ENCODE measurements at places on chromosomes 7 and 10.
A peak's percentile ranks its signal among the peaks of the same experiment; 100 is the strongest.

- no peak for DNase-seq
These were observed 80.4 kb downstream of the PPP1R3C start for GRCh38 chr10:91552274-91553095.

DNA sequence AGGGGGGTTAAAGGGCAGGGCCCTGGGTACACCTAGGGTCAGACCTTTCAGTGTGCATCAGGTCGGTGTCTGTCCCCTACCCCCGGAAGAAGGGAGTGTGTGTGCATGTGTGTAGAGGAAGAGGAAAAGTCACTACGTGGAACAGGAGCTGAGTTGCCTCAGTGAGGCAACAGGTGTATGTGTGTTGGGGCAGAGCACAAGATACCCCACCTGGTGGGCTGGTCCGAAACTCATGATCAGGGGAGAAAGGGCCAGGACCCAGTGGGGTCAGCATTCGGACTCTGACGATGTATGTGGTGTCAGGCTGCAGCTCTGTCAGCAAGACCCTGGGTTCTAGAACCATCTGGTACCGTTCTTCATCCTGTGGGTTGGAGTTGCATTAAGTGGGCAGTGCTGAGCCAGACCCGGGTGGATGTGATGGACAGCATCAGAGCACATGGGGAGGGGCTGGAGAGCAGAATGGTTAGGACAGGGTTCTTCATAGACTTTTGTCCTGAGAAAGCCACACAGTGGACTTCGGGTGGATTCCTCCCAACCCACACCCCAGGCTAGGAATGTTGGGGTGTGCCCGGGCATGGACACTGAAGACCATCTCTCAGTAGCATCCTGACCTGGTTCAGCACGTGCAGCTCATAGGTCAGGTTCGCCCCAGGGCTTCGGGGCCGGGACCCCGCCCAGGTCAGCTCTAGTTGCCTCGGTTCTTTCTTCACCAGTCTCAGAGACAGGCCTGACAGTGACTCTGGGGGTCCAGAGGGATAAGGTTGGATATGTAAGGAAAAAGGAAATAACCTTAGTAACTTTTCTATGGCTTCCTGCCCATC, 10.7 kb downstream of the EPHA1 start:
- no peak for DNase-seq

- DNase-seq = no peak
These were observed 51.1 kb upstream of the AHR start for GRCh38 chr7:17247357-17247756.

DNA sequence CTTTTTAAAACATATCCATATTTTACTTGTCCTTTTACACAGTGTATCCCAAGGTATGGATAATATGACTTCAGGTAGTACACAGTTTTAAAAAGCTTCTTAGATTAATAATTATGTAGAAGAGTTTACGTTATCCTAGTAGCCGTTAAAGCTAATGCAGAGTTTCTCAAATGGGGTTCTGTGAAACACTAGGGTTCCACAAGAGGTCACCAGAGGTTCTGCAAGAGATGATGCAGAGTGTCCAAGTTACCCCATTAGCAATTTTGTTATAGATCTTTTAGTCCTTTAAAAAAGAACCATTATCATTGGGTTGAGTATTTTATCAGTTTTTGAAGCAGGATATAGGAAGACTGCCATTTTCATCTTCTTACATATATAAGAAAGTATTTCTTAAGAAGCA, 298.9 kb upstream of the HPS1 start:
- DNase-seq = peak; percentile 45

GRCh38 chr10:59655309-59655708, 54.3 kb downstream of the SLC16A9 start:
- no peak for DNase-seq

- peak; percentile 29 for DNase-seq
These were observed 9.4 kb downstream of the LIMK1 start for GRCh38 chr7:74092964-74093471.

DNA sequence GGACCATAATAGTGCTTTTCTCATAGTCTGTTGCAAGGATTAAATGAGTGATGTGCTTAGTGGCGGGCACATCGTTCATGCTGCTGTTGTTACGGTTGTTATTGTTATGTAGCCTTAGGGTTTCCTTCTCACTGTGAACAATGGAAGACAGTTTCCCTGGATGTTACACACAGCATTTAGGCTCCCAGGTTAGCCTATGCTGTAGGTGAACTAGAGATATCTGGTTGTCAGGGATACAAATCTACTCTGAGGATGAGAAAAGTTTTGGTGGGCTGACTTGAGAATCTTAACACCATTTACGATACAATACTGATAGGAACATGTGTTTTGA, 14.7 kb downstream of the SH3PXD2A start:
- no peak for DNase-seq

- DNase-seq = peak; percentile 75
These were observed 222.1 kb downstream of the GLI3 start for GRCh38 chr7:42014625-42015618.

- DNase-seq = no peak
These were observed 216.0 kb downstream of the KCNMA1 start for GRCh38 chr10:77421591-77421990.

- DNase-seq = no peak
These were observed 15.0 kb downstream of the PEX1 start for GRCh38 chr7:92513167-92513902.

- no peak for DNase-seq
These were observed 52.2 kb downstream of the STEAP1B start for GRCh38 chr7:22447762-22448161.

DNA sequence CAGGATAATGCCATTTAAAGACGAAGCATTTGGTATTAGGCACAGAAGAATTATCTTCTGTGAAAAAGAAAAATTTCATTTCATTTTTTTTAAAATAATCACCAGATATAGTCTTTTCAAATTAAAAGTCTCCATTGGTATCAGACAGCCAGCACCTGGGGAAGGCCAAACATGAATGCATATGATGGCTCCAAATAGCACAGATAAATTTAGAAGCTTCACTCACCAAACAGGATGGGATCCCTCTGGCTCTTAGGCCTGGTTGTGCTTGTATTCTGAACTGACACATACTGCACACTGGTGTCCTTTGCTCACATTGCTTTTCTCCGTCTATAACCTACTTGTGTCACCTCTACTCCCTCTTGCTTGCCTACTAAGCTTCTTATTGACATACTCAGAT, 169.5 kb upstream of the CHRM2 start:
- DNase-seq = no peak

GRCh38 chr7:145193951-145194350, 358.1 kb upstream of the TPK1 start:
- no peak for DNase-seq

DNA sequence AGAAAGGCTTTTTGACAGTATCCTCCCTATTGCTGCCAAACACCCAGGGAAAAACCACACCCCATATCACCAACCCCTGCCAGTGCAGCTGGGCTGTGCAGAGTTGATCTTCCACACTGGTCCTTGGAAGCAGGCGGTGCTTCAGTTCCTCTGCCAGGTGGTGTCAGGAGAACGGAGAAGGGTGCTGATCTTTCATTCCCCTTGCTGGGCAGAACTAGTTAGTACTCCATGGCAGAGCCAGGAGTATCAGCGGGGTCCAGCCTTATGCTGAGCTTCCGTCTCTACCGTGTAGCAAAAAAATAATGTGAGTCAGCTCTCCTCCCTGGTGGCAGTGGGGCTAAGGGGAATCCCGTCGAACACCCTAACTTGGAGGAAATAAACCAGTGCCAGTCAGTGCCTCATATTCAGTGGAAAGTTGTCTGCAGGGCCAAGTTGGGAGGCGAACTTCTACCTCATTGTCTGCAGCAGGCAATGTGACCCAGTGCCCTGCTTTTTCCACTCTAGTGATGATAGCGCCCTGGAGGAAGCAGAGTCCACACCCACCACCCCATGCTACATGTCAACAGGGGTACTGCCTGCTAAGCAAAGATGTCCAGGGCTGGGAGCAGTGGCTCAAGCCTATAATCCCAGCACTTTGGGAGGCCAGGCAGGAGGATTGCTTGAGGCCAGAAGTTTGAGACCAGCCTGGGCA, 175.4 kb downstream of the AUTS2 start:
- no peak for DNase-seq
